ENCODE measurements at places on chromosomes 6 and 20.

DNA sequence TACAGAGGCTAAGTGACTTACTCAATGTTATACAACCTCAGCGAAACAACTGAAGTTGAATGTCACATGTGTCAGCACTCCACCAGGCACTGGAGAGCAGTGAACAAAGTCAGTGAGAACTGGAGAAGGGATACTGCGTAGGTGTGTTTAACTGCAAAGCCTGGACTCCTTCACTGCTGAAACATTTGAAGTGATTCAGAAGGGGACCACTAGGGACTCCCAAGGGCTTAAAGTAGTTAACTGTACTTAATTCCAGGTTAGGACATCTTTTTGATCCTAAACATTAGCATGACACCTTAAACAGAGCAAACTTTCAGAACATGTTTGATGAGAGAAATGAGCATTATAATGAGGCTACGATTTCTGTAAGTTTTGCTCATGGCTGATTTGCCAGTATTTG lies 45.0 kb upstream of the ZBTB24 start:
- no peak for DNase-seq

DNA sequence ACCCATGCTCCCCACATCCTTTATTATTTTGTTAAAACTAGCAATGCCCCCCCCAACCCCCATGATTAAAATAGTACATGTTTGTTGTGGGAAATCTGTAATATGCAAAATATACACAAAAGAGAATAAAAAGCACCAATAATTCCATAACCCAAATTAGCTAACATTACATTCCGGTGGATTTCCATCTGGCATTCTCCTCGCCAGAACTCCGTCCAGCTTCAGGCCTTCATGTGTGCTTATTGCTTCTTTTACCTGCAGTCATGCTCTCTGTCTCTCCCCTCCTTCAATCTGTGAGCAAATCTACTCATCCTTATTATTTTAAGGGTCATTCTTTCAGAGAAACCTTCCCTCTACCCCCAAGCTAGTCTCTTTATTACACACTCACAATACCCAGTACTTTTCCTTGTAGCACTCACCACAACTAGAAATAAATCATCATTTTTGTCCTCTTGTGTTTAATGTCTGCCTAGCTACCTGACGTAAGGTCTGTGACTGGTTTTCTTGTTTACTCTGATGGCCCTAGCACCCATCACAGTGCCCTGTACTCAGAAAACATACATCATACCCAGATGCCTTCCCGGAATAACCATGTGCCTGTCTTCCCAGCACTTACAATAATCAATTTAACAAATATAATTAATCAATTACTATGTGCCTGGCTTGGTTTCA lies 25.6 kb upstream of the IER3 start:
- no peak for DNase-seq

- no peak for DNase-seq
Observed at GRCh38 chr20:1283522-1284510, 17.7 kb downstream of the SNPH start.

- DNase-seq, result no peak
Observed at GRCh38 chr6:90008189-90008907, 114.1 kb downstream of the GJA10 start.

- DNase-seq, result no peak
Observed at GRCh38 chr6:160464744-160465143, 116.6 kb downstream of the SLC22A3 start.

GRCh38 chr6:84728602-84729001 lies 35.8 kb downstream of the TBX18 start:
- DNase-seq, result no peak

- no peak for DNase-seq
Observed at GRCh38 chr20:35465976-35466375, 10.6 kb downstream of the CEP250 start.

GRCh38 chr20:5781798-5782750 lies 31.9 kb downstream of the SHLD1 start:
- DNase-seq, result no peak

DNA sequence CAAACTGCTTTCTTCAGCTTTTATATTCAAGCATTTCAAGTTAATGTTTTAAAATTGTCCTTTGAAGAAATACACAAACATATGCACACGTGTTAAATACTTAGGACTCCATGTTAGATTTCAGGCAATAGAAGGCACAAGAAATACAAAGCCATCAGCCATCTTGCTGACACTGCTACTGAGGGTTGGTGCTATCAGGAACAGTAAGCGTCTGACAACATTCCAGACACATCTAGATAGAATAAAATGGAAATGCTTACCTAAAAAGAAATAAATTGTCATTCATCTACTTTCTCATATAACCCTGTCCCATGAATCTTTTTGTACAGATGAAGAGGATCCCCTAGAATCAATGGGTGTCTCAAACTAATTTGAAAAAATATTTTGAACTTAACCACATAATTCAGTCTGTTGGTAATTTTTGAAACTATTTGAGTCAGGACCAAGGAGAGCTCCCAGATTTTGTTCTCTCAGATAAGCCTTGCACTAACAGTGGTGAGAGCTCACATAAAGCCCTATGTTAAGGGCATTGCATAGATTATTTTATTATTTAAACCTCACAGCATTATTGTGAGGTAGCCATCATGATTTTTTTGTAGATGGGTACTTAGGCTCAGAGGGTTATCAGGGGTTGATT lies 631.1 kb upstream of the POU3F2 start:
- DNase-seq, result no peak

GRCh38 chr6:74170118-74170517 lies 474.1 kb downstream of the CD109 start:
- no peak for DNase-seq

- DNase-seq, result no peak
Observed at GRCh38 chr6:18087396-18088165, 34.9 kb downstream of the NHLRC1 start.

- no peak for DNase-seq
Observed at GRCh38 chr6:52568320-52568719, 8.5 kb downstream of the TRAM2 start.

- DNase-seq, result no peak
Observed at GRCh38 chr6:168226902-168227318, 92.7 kb downstream of the DACT2 start.

- no peak for DNase-seq
Observed at GRCh38 chr6:139600343-139600742, 225.9 kb upstream of the CITED2 start.

DNA sequence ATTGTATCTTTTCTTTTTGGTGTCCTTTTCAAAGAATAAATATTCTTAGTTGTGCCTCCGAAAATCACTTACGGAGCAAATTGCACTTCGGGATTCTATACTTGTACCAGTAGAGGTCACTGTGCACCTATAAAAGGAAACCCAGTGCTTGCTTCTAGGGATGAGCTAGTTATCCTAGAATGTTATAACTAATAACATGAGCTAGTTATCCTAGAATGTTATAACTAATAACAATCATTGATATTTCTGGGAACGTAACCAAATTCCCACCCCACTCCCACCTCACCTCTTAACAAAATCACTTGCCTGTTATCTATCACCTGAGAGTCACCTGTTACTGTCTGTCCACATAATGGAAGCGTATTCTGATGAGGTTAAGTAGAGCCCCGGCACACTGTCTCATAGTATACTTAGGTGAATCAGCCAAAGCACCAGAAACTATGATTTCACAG lies 126.9 kb upstream of the TIAM2 start:
- no peak for DNase-seq

DNA sequence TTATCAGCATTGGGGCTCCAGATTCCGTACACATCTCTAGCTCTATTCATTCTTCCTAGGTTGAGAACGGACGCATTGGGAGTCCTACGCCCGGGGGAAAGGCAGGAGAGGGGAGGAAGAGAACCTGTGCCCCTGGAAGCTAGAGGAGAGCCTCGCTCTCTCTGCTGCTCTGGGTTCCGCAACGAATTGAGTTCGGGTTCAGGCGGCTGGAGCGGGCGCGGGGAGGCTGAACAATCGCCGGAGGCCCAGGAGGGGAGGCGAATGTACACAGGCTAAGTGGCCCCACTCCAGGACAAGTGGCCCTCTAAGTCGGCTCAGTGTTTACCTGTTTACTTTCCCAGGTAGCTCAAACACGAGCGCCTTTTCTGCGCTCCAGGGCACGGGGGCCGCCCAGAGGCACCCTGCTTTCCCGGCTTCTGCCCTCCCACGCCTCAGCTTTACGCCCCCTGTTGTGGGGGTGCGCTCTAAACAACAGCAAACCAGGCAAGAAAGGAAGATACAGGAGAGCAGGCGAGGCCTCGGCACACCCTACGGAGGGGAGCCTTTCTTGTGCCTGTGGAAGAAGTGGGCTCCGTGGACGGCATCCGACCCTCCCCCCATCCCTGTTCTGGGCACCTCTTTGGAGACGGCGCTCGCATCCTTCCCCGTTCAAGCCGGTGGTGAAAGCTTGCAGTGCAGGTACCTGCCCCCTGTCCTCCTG lies 4.6 kb upstream of the NKX2-2 start:
- no peak for DNase-seq

DNA sequence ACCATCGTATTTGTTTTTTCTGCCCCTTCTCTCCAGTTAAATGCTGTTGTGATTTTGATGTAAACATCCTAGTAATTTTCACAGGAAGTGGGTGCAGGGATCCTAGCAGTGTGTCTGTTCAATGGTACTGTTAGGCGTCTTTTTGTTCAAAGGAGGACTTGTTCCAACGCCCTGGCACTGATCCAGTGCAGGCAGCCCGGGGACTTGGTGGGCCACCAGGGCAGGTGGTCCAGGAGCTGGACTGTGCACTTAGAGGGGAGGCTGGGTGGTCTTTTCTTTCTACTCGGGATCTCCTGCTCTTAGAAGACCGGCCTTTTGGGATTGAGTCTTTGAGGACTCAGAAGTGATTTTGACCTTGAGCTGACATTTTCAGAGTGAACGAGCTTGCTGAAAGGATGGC lies 41.1 kb upstream of the NKX2-2 start:
- DNase-seq, result no peak

DNA sequence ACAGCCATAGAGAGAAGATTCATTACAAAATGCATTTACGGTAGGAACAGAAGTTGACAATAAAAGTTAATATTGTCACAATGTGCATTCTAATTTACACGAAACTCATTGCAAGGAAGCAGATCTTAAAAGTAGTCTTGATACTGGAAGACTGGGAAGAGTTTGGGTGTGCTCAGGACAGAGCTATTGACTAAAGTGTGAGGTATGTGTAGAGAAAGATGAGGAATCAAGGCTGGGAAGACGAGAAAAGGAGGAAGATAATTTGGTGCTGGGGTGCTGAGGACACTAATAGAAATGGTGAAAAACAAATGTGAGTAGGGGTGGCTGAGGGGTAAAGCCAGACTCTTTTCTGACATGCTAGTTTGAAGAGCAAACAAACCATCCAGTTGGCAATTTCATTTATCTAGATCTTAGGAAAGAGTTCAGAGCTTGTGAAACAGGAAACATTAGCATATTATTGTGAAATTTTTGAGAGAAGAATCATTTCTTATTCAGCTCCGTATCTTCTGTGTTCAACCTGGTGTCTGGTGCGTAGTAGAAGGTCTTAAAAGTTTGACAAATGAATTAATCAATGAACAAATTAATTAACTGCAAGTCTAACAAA lies 72.7 kb downstream of the ELOVL4 start:
- no peak for DNase-seq

DNA sequence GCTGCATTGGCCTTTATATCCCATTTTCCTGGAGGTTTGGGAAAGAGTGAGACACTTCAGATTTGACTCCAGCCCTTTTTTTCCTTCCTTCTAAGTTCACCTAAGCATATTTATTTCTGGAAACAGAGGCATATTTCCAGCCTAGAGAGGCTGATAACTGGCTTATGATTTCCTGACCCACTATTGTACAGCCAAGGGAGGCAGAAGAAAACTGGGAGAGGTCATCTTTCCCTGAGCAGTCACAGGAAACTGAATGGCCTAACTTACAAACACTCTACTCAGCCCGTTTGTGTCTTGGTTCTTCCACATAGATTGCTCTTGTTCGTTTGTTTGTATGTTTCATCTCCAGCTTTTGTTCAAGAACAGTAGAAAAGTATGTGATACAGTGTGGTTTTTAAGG lies 64.2 kb upstream of the LTV1 start:
- no peak for DNase-seq

- no peak for DNase-seq
Observed at GRCh38 chr6:34063651-34064050, 82.2 kb downstream of the GRM4 start.

- peak; percentile 67 for DNase-seq
Observed at GRCh38 chr6:133916650-133917151, 27.8 kb downstream of the TCF21 start.

DNA sequence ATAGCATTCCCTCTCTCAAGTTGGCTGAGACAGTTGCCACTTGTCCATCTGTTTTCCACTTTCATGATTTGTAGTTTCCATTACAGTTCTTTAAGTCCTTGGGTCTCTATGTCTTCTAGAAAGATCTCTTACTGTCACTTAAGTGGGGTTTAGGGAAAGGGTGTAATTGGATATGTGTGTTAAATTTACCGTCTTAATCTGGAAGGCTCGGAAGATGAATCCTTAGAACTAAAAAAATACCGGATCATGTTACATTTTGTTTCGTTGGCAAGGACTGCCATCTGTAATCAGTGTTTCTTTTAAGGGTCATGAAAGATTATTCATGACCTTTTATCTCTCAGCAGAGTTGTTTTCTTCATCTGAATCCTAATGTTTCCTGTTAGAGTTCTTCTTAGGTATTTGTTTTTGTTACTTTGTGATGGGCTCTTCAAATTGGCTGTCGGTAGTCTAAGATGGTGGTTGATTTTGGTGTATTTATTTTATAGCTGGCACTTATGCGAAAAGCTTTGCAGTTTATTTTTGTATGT lies 21.8 kb upstream of the BTBD3 start:
- no peak for DNase-seq

- no peak for DNase-seq
Observed at GRCh38 chr6:32198866-32199265, 6.4 kb upstream of the GPSM3 start.

- no peak for DNase-seq
Observed at GRCh38 chr6:29528988-29529560, 30.5 kb downstream of the UBD start.

GRCh38 chr20:38308047-38308438 lies 4.1 kb downstream of the BPI start:
- no peak for DNase-seq

DNA sequence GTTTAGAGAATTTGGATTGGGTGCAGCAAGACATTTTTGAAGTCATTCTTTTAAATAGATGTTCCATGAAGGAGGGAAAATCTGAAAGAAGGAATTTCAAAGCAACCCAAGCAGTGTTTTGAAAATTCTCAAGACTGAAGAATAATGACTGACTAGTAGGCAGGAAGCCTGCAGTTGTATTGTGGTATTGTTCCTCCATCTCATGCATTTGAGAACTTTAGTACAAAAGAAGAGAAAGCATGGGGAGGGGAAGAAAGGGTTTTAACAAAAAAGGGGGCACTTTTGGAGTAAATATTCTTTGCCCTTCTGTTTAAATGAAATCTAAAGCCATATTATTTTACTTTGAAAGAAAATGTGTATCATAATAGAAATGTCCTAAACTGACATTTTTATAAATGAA lies 6.6 kb downstream of the NCOA3 start:
- DNase-seq, result no peak
